ENCODE measurements at places on chromosomes 2 and 18.

DNA sequence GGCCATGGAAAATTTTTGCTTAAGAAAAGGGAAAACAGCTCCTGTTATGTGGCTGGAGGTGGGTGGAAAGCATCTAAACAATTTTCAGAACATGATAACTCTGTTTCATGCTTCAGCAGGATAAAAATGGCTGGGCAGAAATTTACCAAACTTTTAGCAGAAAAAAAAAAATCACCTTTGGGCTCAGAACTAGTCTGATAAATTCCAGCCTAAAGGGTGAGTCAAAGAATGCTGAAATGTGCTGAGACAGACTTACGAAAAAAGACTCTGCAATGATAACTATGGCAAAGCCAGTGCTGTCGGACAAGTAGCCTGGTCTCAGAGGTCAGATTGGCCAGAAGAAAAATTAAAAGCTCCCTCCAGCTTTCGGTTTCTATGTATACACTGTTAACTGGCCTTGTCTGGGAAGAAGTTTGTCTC is 123.6 kb downstream of the LRATD1 start:
- H3K36me3 ChIP-seq: no peaks in the 10 kb centered on the region
- no peak overlapping the region for H3K4me3 ChIP-seq
- no peak for DNase-seq
- H3K4me1 ChIP-seq: peaks cover 7% of the 10 kb centered on the region
- H3K27me3 ChIP-seq: peaks cover 5% of the 10 kb centered on the region

GRCh38 chr2:182949572-182950189 is 83.2 kb upstream of the FRZB start:
- DNase-seq: no peak
- no peak overlapping the region for H3K4me3 ChIP-seq
- H3K4me1 ChIP-seq: peaks cover 21% of the 10 kb centered on the region
- peak overlapping the region; percentile 23 for H3K27ac ChIP-seq
- H3K36me3 ChIP-seq: peaks cover 64% of the 10 kb centered on the region

- no peak overlapping the region for H3K4me3 ChIP-seq
- peaks cover 5% of the 10 kb centered on the region for H3K27me3 ChIP-seq
- DNase-seq: no peak
Measured at GRCh38 chr2:231640641-231641111, 48.0 kb downstream of the TEX44 start.

GRCh38 chr2:138213084-138213483 is 248.8 kb downstream of the HNMT start:
- peaks cover 3% of the 10 kb centered on the region for H3K27me3 ChIP-seq
- no peak for DNase-seq
- H3K27ac ChIP-seq: no peak overlapping the region
- no peak overlapping the region for H3K4me3 ChIP-seq
- H3K4me1 ChIP-seq: no peaks in the 10 kb centered on the region

GRCh38 chr2:147927053-147927588 is 82.3 kb downstream of the ACVR2A start:
- peak overlapping the region; percentile 90 for H3K27ac ChIP-seq
- no peaks in the 10 kb centered on the region for H3K27me3 ChIP-seq
- no peak overlapping the region for H3K4me3 ChIP-seq
- H3K36me3 ChIP-seq: peaks cover 52% of the 10 kb centered on the region
- no peak for DNase-seq

DNA sequence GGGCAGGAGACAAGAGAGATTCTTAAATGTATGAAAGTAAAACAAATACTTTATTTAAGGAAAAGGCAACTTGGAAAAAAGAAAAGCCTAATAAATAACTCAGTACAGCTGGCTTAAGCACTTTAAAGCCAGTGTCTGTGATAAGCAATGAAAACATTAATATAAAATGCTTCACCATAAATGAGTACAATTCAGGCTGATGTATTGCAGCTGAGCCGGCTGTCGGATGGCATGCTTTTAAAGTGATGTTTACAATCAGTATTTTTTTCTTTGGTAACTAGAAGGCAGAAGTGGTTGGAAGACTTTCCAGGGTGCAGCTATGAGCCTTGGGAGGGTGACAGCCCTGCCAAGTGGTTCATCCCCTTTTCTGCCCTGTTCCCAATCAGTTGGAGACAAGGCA is 58.7 kb upstream of the CELF4 start:
- no peak for DNase-seq
- H3K4me3 ChIP-seq: no peak overlapping the region
- H3K4me1 ChIP-seq: peaks cover 18% of the 10 kb centered on the region
- no peaks in the 10 kb centered on the region for H3K36me3 ChIP-seq

DNA sequence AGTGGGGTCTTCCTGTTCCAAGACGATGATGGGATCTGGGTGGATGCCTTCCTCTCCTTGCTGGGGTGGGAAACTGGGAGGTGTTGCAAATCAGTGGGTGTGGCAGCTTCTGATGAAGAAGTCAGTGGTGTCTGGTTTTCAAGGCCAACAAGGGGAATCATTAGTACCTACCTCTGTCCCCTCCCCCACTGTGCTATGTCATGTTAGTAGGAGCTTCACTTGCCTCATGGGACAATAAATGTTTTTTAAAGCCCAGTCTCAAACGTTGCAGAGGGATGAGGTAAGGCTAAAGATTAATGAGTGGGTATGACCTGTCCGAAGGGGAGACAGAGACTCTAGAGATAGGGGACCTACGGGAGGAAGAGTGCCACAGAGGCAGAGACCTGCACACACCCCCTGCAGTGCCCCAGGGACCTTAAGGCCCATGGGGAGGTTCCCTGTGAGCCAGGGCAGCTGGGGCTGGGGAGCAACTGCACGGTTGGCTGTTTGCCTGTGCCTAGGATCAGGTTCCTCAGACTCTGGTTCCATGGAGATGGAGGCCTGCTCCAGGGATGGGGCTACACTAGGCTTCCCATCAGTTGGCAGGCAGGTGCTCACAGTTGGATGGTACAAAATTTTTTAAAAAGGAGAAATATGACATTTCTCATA is 37.8 kb upstream of the SLC1A4 start:
- H3K36me3 ChIP-seq: peaks cover 13% of the 10 kb centered on the region
- H3K27me3 ChIP-seq: peaks cover 3% of the 10 kb centered on the region
- H3K4me3 ChIP-seq: no peak overlapping the region
- peaks cover 25% of the 10 kb centered on the region for H3K4me1 ChIP-seq
- DNase-seq: no peak

DNA sequence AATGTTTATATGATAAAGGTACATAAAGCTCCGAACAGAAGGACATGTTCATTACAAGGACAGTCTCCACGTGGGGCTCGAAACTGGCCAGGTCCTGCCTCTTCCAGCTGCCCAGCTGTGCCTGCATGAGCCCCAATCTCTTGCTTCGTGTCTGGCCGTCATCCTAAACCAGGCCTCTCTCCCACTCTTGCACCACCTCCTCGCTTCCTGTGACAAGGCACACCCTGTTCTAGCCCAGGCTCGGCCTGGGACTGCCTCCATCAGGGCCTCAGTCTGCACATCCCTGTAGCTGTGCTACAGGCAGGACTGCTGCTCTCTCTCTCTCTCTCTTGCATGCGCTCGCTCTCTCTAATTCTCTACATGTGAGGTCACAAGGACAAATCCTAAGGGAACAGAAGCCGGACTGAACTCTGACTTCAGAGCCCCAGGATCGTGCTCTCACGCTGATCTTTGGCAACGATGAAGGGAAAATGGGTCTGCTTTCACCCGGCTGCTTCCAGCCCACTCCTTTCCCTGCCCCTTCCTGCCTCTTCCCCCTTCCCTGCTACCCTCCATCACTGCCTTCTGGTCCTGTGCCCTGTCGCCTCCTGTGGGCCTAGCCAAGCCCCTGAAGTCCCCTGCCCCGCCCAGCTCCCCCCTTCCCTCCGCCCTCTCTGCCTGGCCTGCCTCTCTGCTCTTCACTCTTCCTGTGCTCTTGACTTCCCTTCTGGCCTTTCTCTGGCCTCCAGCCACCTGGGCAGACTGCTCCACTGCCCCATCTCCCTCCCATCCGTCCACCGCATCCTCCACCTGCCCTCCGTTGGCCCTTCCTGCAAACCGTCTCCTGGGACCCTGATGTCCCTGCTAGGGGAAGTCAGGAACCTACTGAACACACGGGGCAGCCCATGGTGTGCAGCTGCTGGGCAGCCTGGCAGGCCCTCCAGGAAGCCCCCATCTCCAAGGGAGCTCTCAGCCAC is 7.8 kb upstream of the GPR55 start:
- peaks cover 7% of the 10 kb centered on the region for H3K27me3 ChIP-seq
- H3K27ac ChIP-seq: no peak overlapping the region
- H3K4me1 ChIP-seq: peaks cover 64% of the 10 kb centered on the region
- no peak overlapping the region for H3K4me3 ChIP-seq
- H3K36me3 ChIP-seq: peaks cover 9% of the 10 kb centered on the region
- DNase-seq: no peak

GRCh38 chr2:152504618-152505017 is 169.6 kb downstream of the FMNL2 start:
- DNase-seq: no peak
- H3K27me3 ChIP-seq: no peaks in the 10 kb centered on the region
- H3K4me3 ChIP-seq: no peak overlapping the region
- peaks cover 32% of the 10 kb centered on the region for H3K36me3 ChIP-seq
- peak overlapping the region; percentile 56 for H3K27ac ChIP-seq

DNA sequence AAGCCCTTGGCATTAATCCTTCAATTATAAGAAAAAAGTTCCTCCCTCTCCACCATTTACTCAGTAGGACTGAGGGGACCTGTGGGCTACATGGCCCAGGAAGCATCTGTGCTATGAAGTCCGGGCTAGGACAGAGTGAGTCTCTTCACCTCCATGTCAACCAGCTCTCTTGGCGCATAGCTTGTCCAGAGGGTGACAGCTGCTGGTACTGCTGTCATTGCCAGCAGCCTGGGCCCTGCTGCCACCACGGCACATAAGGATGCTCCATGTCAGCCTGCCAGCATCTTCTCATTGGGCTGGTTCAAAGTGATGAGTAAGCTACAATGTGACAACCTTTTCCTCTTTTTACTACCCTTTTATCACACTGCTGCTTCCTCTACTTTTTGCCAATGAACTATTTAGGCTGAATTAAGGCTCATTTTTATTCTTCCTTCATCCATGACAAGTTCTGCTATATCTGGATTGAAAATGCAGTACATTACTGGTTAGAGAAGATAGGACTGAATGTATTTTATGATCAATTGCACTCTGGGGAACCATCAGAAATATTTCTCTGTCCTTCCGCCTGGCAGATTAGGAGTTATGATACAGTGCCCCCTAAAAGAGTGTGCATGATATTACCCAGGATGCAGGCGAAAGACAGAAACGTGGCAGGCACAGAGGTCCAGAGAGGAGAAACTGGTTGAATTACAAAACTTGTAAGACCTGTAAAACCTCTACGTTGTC is 258.9 kb upstream of the TNP1 start:
- peaks cover 39% of the 10 kb centered on the region for H3K4me1 ChIP-seq
- H3K27ac ChIP-seq: no peak overlapping the region
- no peak overlapping the region for H3K4me3 ChIP-seq
- peaks cover 7% of the 10 kb centered on the region for H3K27me3 ChIP-seq

DNA sequence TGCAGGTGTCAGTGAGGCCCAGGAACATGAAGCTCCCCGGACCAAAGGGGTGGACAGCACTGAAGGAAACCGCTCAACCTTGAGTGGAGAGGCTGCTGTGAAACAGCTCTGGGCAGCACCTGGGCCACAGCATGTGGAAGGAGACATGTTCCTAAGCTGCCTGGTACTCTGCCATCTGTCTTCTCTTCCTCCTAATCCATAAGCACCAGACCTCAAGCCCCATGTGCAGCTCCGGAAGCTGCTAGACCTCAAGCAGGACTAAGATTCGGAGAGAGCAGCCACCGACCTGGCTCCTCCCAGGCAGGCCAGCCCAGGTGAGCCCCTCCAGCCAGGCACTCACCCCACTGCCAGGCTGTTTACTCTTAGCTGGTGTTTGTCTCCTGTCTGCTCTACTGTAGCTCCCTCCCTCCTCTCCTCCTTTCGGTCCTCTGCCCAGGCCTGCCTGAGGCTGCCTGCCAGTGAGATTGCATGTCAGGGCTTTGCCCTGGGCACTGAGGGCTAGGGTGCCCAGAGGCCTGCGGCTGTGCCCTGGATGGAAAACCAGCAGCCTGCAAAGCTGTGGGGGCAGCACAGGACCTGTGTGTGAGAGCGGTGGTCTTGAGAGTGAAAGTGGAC is 53.7 kb downstream of the BCL11A start:
- H3K4me3 ChIP-seq: no peak overlapping the region
- no peak for DNase-seq
- H3K27me3 ChIP-seq: no peaks in the 10 kb centered on the region
- H3K36me3 ChIP-seq: no peaks in the 10 kb centered on the region

DNA sequence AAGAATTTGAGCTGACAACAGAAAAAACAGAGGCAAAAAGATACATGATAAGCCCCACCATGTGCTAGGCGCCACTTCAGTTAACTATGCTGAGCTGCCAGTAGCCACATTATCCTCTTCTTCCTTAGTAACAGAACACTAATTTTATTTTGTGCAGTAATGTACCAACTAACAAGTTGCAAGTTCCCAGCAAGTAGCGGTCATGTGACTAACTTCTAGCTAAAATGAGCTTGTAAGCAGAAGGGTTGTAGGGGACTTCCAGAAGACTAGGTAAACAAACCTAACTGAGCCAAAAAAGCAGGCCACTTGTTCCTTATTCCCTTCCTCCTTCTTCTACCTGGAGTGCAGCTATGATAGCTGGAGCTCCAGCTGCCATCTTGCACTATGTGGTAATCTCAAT is 75.5 kb downstream of the DTNB start:
- H3K27me3 ChIP-seq: no peaks in the 10 kb centered on the region
- no peak for DNase-seq
- H3K4me3 ChIP-seq: no peak overlapping the region
- H3K36me3 ChIP-seq: peaks cover 16% of the 10 kb centered on the region
- H3K27ac ChIP-seq: no peak overlapping the region

GRCh38 chr2:15736396-15737180 is 144.9 kb downstream of the DDX1 start:
- H3K27me3 ChIP-seq: peaks cover 13% of the 10 kb centered on the region
- DNase-seq: no peak
- no peak overlapping the region for H3K27ac ChIP-seq
- peaks cover 42% of the 10 kb centered on the region for H3K4me1 ChIP-seq
- peaks cover 11% of the 10 kb centered on the region for H3K36me3 ChIP-seq

DNA sequence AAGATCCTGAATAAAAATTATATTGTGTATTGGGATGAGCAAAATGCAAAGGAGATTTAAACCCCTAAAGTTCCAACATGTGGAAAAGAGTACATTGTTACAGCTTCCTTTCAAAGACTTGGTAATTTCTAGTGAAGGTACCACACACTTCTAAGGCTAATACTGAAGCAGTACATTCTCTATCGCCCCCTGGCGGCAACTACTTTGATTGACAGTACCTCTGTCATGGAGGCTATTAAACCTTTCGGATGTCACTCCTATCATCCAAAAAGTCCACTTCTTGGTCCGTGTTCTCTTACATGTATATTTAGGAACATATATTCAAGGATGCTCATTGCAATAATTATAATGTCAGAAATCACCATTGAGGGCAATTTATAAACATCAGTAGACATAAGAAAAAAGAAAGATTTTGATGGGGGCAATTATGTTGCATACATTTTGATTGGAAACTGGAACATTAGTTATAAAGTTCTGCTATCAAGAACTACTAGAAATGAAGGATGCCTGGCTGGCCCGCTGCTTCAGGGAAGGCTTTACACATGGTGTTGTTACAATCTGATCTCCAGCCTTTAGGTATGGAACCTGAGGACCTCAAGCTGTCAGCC is 601.6 kb downstream of the CPS1 start:
- no peaks in the 10 kb centered on the region for H3K4me1 ChIP-seq
- H3K36me3 ChIP-seq: no peaks in the 10 kb centered on the region
- H3K4me3 ChIP-seq: no peak overlapping the region
- H3K27me3 ChIP-seq: no peaks in the 10 kb centered on the region
- DNase-seq: peak; percentile 84

GRCh38 chr2:121519153-121519552 is 11.5 kb upstream of the RNU4ATAC start:
- H3K4me1 ChIP-seq: peaks cover 18% of the 10 kb centered on the region
- no peaks in the 10 kb centered on the region for H3K27me3 ChIP-seq
- no peak overlapping the region for H3K4me3 ChIP-seq
